ENCODE measurements at places on chromosomes 7 and 10.

- DNase-seq = no peak
Observed at GRCh38 chr7:156618078-156618779, 22.3 kb upstream of the RNF32 start.

DNA sequence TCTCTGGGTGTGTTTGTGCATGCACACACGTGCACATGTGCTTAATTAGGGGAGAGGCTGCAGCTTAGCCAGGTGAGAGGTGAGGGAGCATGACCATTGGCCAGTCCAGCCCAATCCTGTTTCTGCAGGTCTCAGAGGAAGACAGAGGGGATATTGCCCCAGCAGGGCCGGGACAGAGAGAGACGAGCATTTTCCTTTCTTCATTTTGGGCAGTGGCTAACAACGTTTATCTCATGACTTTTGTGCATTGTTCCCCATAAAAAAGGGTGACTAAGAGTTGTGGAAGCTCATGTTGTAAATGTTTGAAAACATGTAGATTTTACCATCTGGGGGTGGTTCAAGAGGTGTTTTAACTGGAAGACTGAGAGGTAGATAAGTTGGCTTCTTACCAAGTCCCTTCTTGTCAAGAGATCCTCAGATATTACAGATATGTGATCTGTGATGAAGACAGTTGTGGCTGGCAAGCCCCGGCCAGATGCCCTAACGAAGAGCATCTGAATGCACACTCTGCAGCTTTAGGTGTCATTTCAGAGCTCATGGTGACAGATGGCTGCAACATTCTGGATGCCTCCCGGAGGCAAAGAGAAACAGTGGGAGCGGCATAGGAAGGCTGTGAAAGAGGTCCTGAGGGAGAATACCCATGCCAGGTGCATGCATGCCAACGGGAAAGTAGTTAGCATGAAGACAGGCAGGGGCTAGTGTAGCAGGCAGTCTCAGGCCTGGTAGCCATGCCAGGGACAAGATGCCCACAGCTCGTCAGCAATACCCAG lies 16.7 kb upstream of the DMBT1 start:
- no peak for DNase-seq

DNA sequence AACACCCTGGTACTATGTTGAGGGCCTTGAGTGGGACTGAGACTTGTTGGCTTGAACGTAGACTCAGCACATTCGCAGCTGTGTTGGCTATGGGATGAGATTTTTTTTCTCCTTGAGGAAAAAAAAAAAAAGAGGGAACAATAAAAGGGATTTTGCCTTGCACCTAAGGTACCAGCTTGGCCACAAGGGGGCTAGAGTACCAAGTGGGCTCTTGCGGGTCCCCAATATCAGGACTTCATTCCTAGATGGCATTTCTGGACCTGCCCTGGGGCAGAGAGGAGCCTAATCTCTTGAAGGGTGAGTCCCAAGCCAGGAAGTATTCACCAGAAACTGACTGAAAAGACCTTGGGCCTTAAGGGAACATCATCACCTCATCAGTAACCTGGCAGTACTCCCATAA lies 1083.6 kb upstream of the PHF14 start:
- no peak for DNase-seq

DNA sequence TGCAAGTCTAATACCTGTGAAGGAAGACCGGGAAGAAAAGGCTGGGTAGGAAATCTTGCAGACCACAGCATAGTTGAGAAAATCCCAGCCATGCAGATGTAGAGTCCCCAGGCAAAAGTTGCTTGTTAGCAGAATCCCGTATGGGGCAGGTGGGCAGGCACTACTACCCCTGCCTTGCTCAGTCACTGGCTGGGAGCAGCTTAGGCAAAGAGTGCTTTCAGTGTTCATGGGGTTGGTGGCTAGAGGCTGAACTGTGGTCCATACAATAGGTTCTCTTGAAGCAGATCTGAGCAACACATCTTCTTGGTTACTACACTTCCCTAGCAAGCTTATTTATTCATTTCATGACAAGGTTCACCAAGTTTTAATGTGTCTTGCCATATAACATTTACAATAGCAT lies 92.6 kb downstream of the AHCYL2 start:
- DNase-seq = no peak

GRCh38 chr7:144519925-144520324 lies 116.4 kb upstream of the NOBOX start:
- DNase-seq = no peak

DNA sequence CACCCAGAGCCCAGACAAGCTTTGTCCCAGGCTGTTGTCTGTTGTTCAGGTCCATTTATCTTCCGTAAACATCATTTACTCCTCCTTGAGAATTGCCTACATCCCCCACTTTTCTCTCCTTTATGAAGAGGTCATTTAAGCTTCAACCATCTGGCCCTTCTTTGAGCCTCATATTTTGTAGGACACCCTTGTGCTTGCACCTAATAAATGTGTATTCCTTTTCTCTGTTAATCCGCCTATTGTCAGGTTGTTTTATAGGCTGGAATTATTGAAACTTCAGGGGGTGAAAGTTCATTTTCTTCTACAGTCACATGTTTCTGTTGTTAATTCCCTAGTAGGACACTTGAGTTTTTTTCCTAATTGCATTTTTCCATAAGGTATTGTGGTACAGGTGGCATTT lies 19.6 kb upstream of the CTTNBP2 start:
- no peak for DNase-seq

DNA sequence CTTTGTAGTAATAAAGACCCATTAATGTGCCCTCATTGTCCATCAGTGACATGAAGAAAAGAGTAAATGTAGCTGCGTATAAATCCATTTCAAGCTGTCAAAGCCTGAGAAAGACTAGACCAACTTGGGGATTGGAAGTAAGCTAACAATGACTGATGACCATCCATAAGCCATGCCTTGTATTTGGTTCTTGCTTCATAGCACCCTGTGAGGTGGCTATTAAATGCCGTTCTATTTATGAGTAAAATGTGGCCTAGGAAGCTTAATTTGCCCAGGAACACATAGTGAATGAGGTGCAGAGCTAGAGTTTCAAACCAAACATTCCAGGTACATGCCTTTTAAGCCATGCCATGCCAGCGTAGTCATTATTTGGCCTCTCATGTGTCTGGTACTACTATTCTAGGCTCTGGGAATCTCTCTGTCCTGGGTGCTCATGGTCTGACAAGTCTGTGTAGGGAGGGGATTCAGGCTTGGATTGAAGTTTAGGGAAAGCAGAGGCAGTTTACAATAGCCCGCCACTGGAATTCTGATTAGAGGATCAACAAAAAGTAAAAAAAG lies 92.1 kb downstream of the ZNF277 start:
- DNase-seq = no peak

DNA sequence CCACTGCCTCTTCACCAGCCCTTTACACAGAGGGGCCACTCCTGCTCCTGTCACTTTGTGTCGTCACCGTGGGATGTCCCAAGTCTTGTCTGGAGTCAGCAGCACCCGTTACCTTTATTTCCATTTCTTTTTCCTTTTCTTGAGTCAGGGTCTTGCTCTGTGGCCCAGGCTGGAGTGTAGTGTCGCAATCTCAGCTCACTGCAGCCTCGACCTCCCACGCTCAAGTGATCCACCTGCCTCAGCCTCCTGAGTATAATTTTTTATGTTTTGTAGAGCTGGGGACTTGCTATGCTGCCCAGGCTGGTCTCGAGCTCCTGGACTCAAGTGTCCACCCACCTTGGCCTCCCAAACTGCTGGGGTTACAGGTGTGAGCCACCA lies 28.6 kb upstream of the ADGRA1 start:
- DNase-seq = no peak

Measured in stimulated activated CD4-positive, alpha-beta T cell treated with anti-CD3 and anti-CD28 coated beads, Interleukin-1b, Interleukin-23, amount 100 ng/mL, for 1 hour (primary cell).